ENCODE measurements at places on chromosomes 1 and 21. TPM values are rescaled to one million over a fixed set of nuclear protein-coding genes. Genes with fewer than 3 reads are reported as not detected.

Gene FCRL3
- total RNA-seq = not detected

Gene G0S2
- 1.2 TPM for total RNA-seq

Gene FBXO2
- 1.5 TPM for total RNA-seq

Gene ITLN2
- total RNA-seq = not detected
